Left renal pelvis (tissue), 4 donors: ENCODE measurements at places on chromosomes 11 and 22. TPM values are rescaled to one million over a fixed set of nuclear protein-coding genes. Genes with fewer than 3 reads are reported as not detected.

SMIM35 gene
- polyA plus RNA-seq = not detected

OR52I1 gene
- 0.08 TPM for polyA plus RNA-seq

MFNG gene
- 6.3 TPM for polyA plus RNA-seq

DNA sequence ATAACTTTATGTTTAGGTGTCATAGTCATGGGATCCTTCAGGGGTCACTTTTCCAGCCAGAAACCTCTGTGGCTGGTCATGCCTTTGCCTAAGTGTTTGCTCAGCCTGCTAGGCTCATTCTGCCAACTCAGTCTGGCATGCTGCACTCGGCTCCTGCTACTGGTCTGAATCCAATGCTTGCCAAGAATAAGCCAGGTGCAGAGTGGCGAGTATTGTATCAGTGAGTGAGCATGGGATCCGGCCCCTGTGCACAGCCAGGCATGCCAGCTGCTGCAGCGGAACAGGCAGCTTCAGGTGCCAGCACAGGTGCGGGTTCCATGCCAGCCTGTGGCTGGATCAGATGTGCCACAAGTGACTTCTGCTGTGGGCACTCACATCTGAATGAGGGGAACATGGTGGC is 1269.3 kb upstream of the CNTN5 start:
- no peak for DNase-seq

INS gene
- polyA plus RNA-seq = not detected

CBLIF gene
- not detected for polyA plus RNA-seq

- no peak for DNase-seq
Measured at GRCh38 chr22:32476281-32477195, 1.9 kb downstream of the FBXO7 start.

GRCh38 chr22:43237280-43237679 is 50.3 kb upstream of the TTLL12 start:
- DNase-seq = no peak

ST14 gene
- polyA plus RNA-seq = 0.82 TPM

DNA sequence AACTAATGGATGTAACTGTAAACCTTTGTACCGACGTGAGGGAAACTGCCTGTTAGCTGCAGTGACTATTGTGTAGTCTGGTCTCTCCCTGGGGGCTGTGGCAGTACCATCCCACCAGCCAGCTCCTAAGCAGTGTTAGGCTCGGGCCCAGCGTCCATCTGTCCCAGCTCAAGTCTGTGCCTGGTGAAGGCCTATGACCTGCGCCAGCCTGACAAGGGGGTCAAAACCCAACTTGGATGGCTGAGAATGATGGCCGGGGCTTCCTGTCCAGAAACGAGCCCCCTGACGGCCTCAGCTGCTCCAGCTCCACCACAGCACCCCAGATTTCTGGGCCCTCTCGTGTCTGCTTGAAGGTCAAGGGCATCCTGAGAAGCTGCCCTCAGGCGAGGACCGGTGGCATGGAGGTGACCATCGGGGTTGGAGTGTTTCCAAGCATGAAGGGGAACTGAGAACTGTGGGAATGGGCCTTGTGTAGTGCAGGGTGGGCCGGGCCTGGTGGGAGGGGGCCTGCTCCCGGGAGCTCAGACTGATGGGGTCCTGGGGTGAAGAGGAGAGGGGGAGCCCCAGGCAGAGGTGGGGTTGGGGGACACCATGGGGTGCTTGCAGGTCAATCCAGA is 14.3 kb upstream of the SPI1 start:
- no peak for DNase-seq

DNA sequence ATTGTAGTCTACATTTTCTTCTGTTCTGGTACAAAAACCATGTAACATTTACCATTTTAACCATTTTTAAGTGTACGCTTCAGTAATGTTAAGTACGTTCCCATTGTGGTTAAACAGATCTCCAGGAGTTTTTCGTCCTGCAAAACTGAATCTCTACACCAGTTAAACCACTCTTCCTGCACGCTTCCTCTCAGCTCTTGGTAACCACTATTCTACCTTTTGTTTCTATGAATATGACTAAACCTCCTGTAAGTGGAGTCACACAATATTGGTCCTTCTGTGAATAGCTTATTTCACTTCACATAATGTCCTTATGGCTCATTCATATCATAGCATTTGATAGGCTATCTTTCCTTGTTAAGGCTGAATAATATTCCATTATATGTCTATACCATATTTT is 7.1 kb upstream of the EXT2 start:
- no peak for DNase-seq

DNA sequence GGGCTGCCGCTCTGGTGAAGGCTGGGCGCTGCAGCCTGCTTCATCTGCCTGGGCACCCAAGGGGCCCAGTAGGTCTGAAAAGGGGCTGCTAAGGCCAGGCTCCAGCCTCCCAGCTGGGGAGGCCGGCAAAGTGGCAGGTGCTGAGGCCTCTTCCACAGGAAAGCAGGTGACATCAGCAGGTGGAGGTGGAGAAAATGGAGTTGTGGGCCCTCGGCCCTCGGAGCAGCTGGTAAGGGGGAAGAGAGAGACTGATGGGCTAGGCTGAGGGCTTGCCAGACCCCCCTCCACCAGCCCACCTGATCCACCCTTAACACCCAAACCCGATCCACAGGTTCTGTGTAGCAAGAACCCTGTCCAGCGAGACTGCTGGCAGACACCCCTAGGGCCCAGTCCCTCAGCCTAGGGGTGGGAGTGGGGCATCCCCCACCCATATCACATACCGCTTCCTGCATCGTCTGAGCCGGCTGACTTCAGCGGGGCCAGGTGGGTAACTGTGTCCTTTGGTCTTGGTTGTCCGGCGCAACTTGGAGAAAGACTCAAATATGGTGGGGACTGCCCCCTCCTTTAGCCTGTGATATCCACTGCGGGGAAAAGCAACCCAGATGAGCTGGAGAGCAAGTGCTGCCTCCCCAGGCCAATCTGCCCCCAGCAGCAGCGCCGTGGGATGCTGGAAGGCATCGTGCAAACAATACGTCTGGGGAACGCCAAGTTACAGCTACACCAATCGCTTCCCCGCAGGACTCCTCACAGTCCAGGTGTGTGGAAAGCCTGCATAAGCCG is 1.5 kb downstream of the THAP7 start:
- DNase-seq = no peak

KCNQ1OT1 gene
- polyA plus RNA-seq = 0.81 TPM

GRCh38 chr11:116294630-116295029 is 478.2 kb downstream of the BUD13 start:
- no peak for DNase-seq

OR2AG2 gene
- 0.06 TPM for polyA plus RNA-seq

MYBPC3 gene
- polyA plus RNA-seq = 0.14 TPM

ALDH3B2 gene
- polyA plus RNA-seq = 0.05 TPM

GRCh38 chr11:122523846-122524805 is 131.4 kb upstream of the UBASH3B start:
- no peak for DNase-seq

APLNR gene
- polyA plus RNA-seq = 86.7 TPM

DNA sequence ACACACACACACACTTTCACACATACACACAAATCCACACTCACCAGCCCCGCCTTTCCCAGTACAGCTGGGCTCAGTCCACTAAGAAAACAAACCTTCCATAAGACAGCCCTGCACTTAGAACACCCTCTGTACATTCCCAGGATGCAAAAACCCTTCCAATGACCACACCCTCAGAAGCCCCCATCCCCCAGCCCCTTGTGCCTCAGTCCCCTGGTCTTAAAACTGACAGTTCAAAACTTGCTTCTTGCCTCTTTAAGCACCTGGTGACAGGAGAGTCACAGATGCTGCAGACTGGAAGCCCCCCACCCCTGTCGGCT is 23.0 kb downstream of the APLNR start:
- DNase-seq = no peak

- no peak for DNase-seq
Measured at GRCh38 chr22:46203601-46203980, 46.5 kb downstream of the CDPF1 start.

GRCh38 chr11:34905666-34906065 is 10.5 kb downstream of the APIP start:
- DNase-seq = no peak

DNA sequence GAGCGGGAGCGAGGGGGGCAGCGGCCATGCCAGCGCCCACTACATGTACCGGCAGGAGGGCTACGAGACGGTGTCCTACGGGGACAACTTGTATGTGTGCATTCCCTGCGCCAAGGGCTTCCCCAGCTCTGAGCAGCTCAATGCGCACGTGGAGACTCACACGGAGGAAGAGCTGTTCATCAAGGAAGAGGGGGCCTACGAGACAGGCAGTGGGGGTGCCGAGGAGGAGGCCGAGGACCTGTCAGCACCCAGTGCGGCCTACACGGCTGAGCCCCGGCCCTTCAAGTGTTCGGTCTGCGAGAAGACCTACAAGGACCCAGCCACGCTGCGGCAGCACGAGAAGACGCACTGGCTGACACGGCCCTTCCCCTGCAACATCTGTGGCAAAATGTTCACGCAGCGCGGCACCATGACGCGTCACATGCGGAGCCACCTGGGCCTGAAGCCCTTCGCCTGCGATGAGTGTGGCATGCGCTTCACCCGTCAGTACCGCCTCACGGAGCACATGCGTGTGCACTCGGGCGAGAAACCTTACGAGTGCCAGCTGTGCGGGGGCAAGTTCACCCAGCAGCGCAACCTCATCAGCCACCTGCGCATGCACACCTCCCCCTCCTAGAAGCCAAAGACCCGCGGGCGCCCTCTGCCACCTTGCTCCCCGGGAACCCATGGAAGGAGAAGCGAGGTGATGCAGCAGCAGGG is 20.9 kb upstream of the TMEM191C start:
- DNase-seq = no peak

HIC2 gene
- polyA plus RNA-seq = 11.5 TPM

GRCh38 chr11:60767388-60767811 is 10.7 kb downstream of the MS4A15 start:
- no peak for DNase-seq

- DNase-seq = no peak
Measured at GRCh38 chr11:130617001-130617400, 168.6 kb downstream of the ADAMTS15 start.

GRCh38 chr11:128497776-128498095 is 89.6 kb downstream of the ETS1 start:
- DNase-seq = no peak

DNA sequence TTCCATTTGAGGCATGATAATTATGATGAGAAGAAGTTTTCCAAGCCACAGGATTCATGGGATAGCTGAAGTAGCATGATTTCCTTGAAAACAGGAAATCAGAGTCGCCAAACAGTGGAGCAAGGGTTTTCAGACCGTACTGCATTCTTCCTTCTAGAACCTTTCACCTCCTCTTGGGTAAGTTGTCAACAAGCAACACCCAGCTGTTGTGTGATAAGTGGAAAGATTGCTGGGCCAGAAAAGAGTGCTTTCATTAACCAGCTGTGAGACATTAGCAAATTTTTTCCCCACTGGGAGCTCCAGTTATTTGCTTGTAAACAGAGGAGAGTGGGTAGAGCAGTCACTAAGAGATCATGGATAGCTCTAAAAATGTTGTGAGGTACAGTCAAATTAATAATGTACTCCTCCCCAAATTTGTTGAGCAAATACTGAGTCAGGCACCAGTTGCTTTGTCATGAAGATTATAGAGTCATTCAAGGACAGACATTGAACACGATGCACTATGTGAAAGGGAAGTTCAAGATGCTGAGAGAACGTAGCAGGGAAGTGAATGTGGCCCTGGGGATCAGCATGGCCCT is 11.7 kb upstream of the MPEG1 start:
- no peak for DNase-seq

GRCh38 chr22:39580006-39580441 is 9.5 kb downstream of the CACNA1I start:
- DNase-seq = no peak

DNA sequence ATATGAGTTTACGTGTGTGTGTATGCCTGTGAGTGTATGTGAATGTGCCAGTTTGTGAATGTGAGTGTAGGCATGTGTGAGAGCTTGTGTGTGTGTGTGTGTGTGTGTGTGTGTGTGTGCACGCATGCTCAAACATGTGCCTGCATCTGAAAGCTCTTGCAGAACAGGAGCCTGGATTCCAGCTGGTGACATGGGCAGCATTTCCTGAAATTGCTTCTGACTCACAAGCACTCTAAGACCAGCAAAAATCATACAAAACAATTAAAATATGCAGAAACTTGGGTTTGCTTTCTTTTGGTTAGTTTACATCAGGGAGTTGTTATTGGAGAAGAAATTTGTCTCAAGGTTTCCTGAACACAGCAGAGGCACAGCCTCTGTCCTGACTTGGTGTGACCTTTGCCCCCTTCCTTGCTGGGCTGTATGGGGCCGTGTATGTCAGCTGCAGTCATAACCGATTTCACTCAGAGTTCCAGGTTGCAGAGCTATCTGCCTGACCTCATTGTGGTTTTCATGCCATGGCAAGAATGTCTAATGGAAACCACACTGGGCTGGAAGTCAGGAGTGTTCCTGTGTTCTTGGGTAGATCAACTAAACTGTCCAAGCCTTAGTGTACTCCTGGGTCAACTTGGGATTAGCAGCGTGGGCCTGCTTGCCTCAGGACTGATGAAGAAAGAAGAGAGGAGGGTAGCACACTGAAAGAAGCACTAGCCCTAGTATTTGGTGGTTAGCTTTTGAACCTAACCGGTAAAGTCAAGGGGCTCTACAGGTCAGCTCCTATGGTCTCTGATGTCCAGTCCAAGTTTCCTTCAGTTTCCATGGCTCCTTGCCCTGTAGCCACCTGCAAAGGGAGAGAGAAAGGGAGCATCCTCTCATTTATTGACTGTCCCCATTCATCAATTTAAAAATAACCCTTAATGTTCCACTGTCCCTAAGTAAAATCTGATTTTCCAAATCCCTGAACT is 143.7 kb downstream of the SNX19 start:
- no peak for DNase-seq

DNA sequence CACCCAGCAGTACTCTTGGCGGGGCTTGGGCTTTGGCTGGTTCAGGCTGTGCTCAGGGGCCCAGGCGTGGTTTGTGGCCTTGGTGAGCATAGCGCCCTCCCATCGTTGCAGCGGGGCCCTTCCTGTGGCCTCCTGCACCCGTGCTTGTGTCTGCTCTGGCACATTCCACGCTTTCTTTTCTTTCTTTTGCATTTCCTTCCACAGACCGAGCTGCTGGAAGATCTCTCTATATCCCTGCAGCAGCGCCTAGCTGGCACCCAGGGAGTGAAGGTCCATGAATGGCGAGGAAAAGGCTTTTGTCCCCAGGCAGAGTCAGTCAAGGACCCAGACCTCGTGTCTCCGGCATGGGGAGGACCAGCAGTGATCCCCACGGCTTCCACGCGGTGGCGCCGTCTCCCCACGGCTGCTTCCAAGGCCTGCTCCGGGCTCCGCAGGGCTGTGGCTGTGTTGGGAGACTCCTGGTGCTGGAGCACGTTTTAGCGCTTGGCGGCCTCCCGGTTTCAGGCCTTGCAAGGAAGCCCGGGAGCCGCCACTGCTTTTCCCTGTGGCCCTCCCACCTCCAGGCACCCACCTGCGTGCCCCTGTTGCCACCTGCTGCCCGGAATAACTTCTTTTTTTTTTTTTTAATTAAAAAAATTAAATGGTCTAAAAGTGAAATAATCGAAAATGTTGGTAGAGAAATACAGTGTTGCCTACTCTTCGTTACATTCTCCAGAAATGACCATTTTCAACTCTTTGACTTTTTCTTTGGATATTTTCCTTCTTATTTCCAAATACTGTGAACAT is 28.5 kb downstream of the GLB1L2 start:
- peak; percentile 53 for DNase-seq
